HuH-7.5 (cell line): ENCODE measurements at places on chromosomes 1 and 21.

GRCh38 chr1:224133741-224134299 lies 19.9 kb downstream of the FBXO28 start:
- DNase-seq: no peak

DNA sequence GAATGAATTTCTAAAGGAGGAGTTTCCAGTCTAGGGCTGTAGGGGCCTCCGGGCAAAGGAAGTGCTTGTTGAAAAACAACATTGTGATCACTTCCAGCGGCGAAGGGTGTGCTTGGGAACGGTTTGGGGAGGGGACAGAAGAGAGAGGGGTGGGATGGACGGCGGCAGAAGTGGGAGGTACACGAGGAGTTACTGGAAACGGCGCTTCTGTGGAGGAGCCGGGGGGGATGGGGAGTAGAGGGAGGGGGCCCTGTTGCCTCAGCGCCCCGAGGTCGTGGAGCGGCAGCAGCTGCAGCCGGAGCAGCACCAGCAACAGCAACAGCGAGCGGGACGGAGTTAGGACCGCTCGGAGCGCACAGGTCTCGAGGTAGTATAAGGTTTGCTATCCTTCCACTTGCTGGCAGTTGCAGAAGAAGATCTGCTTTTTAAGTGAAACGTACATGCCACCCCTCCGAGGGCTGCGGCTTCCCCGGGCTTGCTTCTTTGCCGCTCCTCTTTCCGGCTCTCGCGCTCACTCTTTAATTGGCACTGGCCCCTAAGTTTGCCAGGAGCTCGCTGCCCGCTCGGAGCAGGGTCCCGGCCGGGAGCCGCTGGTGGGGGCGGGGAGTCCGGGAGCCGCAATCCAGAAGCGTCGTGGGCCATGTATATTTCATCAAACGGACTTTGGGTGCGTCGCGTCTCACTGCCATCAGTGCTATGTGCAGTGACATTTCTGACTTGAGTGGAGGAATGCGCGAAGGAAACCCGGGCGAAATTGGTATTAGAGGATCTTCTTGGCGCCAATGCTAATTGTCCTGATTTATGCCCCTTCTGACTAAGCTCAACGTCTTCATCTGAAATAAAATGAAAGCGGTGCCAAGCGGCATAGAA lies 771 bp upstream of the NTNG1 start:
- no peak for DNase-seq

DNA sequence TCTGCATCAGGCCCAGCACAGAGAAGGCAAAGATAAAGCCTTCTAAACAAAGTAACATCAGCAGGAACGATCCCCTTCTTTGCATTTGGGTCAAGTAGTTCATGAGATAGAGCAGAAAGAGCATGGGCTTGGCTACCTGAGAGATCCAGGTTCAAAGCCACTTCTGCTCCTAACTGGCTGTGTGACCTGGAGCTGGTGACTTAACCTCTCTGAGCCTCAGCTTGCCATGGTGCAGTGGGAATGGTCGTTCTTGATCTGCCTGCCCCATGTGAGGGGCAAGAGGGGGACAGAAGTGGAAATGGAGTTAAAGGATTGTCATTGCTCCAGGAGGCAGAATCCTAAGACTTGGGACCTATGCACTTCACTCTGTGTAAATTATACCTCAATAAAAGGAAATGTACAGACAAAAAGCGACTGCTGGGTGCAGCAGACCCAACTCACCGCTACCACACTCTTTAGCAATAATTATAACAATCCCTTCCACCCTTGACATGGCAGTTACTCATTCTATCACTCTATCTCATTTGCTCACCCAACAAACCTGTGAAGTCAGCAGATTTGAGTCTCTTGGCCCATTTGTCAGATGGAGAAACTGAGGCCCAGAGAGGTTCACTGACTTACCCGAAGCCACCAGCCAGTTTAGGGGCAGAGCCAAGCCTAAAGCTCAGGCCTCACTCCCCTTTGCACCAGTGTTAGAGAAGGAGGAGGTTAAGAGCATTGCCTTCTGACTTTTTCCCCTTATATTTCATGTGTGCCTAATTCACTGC lies 1.5 kb upstream of the MATN1 start:
- no peak for DNase-seq

- no peak for DNase-seq
These were observed 43.9 kb downstream of the TNFSF4 start for GRCh38 chr1:173163222-173163621.

GRCh38 chr1:167233373-167233772 lies 12.7 kb downstream of the POU2F1 start:
- no peak for DNase-seq
